ENCODE measurements at places on chromosomes 5 and 9.
A peak's percentile ranks its signal among the peaks of the same experiment; 100 is the strongest.

DNA sequence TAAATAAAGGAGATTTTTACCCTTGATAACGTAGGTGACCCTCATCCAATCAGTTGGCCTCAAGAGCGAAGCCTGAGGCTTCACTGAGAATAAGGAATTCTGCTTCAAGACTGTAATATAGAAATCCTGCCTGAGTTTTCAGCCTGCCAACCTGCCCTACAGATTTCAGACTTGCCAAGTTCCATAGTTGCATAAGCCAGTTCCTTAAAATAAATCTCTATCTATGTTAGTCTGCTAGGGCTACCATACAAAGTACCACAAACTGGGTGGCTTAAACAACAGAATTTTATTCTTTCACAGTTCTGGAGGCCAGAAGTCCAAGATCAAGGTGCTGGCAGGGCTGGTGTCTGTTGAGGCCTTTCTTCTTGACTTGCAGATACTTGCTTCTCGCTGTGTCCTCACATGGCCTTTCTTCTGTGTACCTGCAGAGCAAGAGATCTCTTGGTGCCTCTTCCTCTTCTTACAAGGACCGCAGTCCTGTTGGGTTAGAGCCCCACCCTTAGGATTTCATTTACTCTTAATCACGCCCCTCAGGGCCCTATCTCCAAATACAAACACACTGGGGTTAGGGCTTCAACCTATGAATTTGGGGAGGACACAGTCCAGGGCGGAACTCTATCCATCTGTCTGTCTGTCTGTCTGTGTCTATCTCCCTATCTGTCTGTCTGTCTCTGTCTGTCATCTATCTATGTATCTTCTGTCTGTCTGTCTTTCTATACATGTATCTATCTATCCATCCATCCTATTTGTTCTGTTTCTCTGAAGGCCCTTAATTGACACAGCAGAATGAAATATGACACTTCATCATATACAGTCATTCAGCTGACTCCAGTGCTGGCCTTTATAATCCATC is 17.0 kb upstream of the CMBL start:
- no peak overlapping the region for H3K4me3 ChIP-seq
- peaks cover 5% of the 10 kb centered on the region for H3K4me1 ChIP-seq
- no peaks in the 10 kb centered on the region for H3K27me3 ChIP-seq
- no peak for DNase-seq
- H3K36me3 ChIP-seq, result no peaks in the 10 kb centered on the region

GRCh38 chr5:142446960-142447279 is 122.1 kb upstream of the SPRY4 start:
- DNase-seq, result no peak
- H3K36me3 ChIP-seq, result no peaks in the 10 kb centered on the region
- H3K27ac ChIP-seq, result no peak overlapping the region
- H3K4me3 ChIP-seq, result no peak overlapping the region

DNA sequence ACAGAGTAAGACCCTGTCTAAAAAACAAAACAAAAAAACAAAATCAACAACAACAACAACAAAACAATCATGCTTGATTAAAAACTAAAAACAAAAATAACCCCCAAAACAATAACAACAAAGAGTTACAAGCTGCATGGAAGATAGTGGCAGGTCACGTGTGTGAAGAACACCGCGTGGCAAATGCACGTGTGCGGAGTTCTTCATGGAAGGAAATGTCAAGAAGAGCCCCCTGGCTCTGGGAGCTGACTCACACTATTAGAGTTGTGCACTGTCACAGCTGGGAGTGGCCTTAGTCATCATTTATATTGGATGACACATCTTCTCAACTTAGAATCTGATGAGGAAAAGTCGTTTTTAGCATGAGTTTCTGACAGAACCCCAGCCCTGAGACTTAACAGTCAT is 110.5 kb downstream of the JMY start:
- no peak overlapping the region for H3K4me3 ChIP-seq
- no peaks in the 10 kb centered on the region for H3K27me3 ChIP-seq
- H3K27ac ChIP-seq, result no peak overlapping the region
- H3K36me3 ChIP-seq, result no peaks in the 10 kb centered on the region
- DNase-seq, result no peak

DNA sequence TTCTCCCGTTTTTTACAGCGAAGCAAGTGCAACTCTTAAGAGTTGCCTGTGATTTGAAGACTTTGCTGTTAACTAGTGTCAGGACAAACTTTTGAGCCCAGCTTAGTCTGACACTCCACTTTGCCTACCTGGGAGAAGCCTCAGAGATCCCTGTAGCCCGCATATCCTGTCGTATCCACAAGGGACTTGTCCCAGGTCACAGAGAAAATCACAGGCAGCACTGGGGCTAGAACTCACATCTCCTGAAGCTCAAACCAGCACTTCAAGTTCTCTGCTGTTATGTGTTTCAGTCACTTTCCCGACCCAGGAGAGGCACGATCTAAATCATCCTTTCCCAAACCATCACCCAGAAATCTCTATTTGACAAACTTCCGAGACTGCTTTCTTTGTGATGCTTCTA is 584.5 kb downstream of the ACTL7B start:
- H3K36me3 ChIP-seq, result no peaks in the 10 kb centered on the region
- no peak for DNase-seq
- H3K4me3 ChIP-seq, result no peak overlapping the region
- H3K27me3 ChIP-seq, result no peaks in the 10 kb centered on the region

GRCh38 chr9:94528886-94529285 is 26.0 kb upstream of the PCAT7 start:
- no peak overlapping the region for H3K27ac ChIP-seq
- H3K4me1 ChIP-seq, result no peaks in the 10 kb centered on the region
- DNase-seq, result no peak
- H3K36me3 ChIP-seq, result no peaks in the 10 kb centered on the region
- H3K4me3 ChIP-seq, result no peak overlapping the region

DNA sequence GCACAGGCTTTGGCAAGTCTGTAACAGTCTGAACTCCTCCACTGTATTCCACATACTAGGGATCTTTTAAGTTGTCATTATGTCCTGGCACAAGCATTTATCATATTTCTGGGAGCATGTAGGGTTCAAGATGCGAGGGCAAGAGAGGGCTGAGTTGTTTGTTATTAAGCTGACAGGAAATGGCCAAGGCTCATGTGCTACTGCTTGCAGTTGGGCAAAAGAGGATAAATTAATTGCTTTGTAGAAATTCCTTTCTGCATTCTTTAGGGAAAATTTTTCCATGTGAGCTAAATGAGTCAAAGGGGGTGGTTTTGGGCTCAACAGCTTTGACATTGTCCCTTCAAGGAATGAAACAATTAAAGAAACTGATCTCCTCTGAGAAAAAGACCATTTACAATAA is 35.4 kb downstream of the DOCK8 start:
- H3K4me1 ChIP-seq, result no peaks in the 10 kb centered on the region
- H3K4me3 ChIP-seq, result no peak overlapping the region
- H3K27me3 ChIP-seq, result no peaks in the 10 kb centered on the region
- DNase-seq, result no peak
- H3K36me3 ChIP-seq, result no peaks in the 10 kb centered on the region

- DNase-seq, result no peak
- H3K27me3 ChIP-seq, result no peaks in the 10 kb centered on the region
- peaks cover 25% of the 10 kb centered on the region for H3K36me3 ChIP-seq
- H3K27ac ChIP-seq, result no peak overlapping the region
- H3K4me1 ChIP-seq, result peaks cover 13% of the 10 kb centered on the region
Measured at GRCh38 chr5:112763165-112763564, 25.5 kb downstream of the APC start.

- H3K36me3 ChIP-seq, result no peaks in the 10 kb centered on the region
- no peak overlapping the region for H3K4me3 ChIP-seq
- no peak for DNase-seq
- peaks cover 12% of the 10 kb centered on the region for H3K4me1 ChIP-seq
Measured at GRCh38 chr5:172792701-172793570, 21.9 kb upstream of the DUSP1 start.

GRCh38 chr5:67880511-67880805 is 335.1 kb upstream of the PIK3R1 start:
- no peak for DNase-seq
- H3K27ac ChIP-seq, result no peak overlapping the region
- no peaks in the 10 kb centered on the region for H3K27me3 ChIP-seq
- H3K4me1 ChIP-seq, result peaks cover 26% of the 10 kb centered on the region
- H3K36me3 ChIP-seq, result no peaks in the 10 kb centered on the region

GRCh38 chr5:151184316-151185042 is 26.9 kb upstream of the ANXA6 start:
- no peak overlapping the region for H3K27ac ChIP-seq
- no peaks in the 10 kb centered on the region for H3K4me1 ChIP-seq
- no peak overlapping the region for H3K4me3 ChIP-seq
- peaks cover 34% of the 10 kb centered on the region for H3K36me3 ChIP-seq
- no peak for DNase-seq

DNA sequence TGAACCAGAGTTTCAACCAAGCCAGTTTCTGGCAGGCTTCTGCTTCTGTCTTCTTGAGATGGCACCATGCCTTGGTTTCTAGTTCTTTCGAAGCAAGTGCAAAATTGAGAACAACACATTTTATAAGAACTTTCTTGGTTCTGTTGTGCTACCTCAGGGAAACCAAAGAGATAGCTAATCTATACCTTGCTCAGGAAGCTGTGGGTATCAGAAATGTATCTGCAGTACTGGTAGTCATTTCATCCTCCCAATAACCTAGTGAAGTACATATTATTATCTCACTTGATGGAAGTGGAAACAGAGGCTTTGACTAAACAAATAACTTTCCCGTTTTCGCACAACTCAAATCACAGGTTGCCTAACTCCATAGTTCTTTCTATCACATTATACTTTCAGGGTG is 246.6 kb downstream of the ENC1 start:
- H3K4me1 ChIP-seq, result no peaks in the 10 kb centered on the region
- no peak overlapping the region for H3K27ac ChIP-seq
- no peaks in the 10 kb centered on the region for H3K36me3 ChIP-seq
- no peaks in the 10 kb centered on the region for H3K27me3 ChIP-seq

GRCh38 chr5:127647361-127647958 is 1.4 kb upstream of the CTXN3 start:
- no peaks in the 10 kb centered on the region for H3K27me3 ChIP-seq
- H3K36me3 ChIP-seq, result no peaks in the 10 kb centered on the region
- H3K4me1 ChIP-seq, result no peaks in the 10 kb centered on the region
- no peak overlapping the region for H3K27ac ChIP-seq

- no peak overlapping the region for H3K4me3 ChIP-seq
- H3K36me3 ChIP-seq, result no peaks in the 10 kb centered on the region
- no peak for DNase-seq
- H3K27ac ChIP-seq, result no peak overlapping the region
- no peaks in the 10 kb centered on the region for H3K27me3 ChIP-seq
Measured at GRCh38 chr9:19903076-19903475, 114.2 kb upstream of the SLC24A2 start.

GRCh38 chr5:96256795-96257470 is 176.1 kb downstream of the PCSK1 start:
- DNase-seq, result no peak
- H3K27ac ChIP-seq, result peak overlapping the region; percentile 3
- H3K4me1 ChIP-seq, result peaks cover 22% of the 10 kb centered on the region
